Activated CD4-positive, alpha-beta T cell treated with anti-CD3 and anti-CD28 coated beads for 24 hours (primary cell): ENCODE measurements at places on chromosomes 7 and 10.

- DNase-seq = no peak
Measured at GRCh38 chr10:46542567-46543465, 13.6 kb downstream of the GPRIN2 start.

GRCh38 chr7:120806669-120807068, 51.3 kb downstream of the TSPAN12 start:
- DNase-seq = no peak

GRCh38 chr10:132099389-132100090, 33.8 kb downstream of the JAKMIP3 start:
- DNase-seq = no peak

DNA sequence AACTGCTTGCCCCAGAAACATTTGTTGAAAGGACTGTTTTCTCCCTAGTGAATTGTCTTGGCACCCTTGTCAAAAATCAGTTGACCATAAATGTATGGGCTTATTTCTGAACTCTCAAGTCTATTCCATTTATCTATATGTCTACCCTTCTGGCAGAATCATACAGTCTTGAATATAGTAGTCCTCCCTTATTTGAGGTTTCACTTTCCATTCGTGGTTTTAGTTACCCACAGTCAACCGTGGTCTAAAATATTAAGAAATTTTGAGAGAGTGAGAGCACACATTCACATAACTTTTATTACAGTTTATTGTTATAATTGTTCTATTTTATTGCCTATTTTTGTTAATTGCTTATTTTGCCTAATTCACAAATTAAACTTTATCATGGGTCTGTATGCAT, 17.4 kb upstream of the CEP41 start:
- DNase-seq = no peak

GRCh38 chr10:101625821-101626412, 37.8 kb downstream of the DPCD start:
- no peak for DNase-seq

DNA sequence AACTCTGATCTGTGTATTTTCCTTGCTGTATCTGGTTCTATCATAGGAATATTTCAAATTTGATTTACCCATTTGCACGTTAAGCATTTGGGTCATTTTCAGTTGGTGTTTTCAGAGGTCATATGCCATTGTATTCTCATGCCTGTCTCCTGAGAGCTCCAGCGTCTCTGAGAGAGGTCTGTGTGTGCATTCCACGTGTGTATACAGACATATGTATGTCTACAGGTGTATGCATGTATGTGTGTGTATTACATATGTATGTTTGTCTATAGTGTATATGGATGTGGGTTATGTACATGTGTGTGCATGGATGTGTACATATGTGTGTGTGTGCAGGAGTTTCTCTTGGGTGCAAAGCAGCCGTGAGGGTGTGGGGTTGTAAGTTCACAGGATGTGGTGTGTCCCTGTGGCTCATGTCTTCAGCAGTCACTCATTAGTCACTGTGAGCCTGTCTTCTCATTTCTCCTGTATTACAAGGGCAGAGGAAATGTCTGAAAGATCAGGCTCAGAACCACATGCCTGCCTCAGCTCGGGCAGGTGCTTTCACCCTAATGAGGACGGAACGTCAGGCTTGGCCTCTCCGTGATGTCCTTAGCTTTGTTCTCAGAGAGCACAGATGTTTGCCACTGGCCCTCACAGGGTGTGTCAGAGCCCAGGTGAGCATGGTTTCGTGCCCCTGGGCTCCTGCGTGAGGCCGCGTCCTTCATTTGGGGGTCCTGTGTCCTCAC, 101.6 kb downstream of the NKX6-2 start:
- DNase-seq = peak; percentile 17

- DNase-seq = no peak
Measured at GRCh38 chr10:73253225-73253555, 746 bp upstream of the MRPS16 start.

GRCh38 chr10:34954142-34954541, 136.0 kb downstream of the CUL2 start:
- DNase-seq = no peak

GRCh38 chr7:150420987-150421674, 29.3 kb upstream of the GIMAP8 start:
- peak; percentile 84 for DNase-seq

- DNase-seq = no peak
Measured at GRCh38 chr10:1643908-1644179, 93.5 kb downstream of the ADARB2 start.

DNA sequence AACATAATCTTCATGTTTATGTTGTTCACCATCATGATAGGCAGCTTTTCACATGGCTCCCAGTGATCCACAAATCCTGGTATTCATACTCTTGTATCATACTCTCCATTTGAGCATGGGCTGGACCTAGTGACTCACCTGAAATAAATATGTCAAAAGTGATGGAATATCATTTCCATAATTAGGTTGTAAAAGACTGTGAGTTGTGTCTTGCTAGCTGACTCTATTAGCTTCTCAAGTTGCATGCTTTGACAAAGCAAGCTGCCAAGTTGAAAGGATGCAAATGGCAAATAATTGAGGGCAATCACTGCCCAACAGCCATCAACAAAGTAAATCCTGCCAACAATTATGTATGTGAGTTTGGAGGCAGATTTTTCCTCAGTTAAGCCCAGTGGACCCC, 300.4 kb downstream of the AHR start:
- no peak for DNase-seq

DNA sequence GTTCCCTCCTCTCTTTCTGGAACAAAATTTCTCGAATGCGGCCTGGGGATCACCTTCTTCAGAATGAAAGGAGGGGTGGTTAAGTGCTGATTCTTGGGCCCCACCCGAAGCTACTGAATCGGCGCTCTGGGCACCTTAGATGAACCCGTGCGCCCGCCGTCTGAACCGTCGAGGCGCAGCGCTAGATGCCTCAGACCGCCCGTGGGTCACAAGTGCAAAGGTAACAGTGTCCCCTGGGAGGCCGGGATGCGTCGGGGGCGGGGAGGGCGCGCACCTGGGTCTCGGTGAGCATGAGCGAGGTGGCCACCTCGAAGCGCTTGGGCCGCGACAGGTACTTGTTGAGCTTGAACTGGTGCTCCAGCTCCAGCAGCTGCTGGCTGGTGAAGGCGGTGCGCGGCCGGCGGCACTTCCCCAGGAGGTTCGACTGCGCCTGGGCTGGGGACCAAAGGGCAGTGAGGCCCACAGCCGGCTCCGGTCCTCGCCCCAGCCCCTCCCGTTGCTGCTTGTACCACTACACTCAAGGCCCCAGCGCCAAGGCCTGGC, 4.2 kb downstream of the MNX1 start:
- no peak for DNase-seq

DNA sequence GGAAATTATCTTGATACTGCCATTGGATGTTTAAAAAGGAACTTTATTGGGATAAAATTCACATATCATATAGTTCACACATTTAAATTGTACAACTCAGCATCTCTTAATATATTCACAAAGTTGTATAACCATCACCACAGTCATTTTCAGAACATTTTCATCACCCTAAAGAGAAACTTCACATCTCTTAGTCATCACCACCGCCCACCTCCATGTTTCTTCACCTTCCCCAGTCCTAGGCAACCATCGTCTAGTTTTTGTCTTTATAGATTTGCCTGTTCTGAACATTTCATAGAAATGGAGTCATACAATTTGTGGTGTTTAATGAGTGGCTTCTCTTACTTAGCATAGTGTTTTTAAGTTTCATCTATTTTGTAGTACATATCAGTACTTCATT, 96.6 kb downstream of the ANKRD30A start:
- no peak for DNase-seq

- no peak for DNase-seq
Measured at GRCh38 chr7:108118959-108119358, 11.2 kb downstream of the LAMB4 start.

DNA sequence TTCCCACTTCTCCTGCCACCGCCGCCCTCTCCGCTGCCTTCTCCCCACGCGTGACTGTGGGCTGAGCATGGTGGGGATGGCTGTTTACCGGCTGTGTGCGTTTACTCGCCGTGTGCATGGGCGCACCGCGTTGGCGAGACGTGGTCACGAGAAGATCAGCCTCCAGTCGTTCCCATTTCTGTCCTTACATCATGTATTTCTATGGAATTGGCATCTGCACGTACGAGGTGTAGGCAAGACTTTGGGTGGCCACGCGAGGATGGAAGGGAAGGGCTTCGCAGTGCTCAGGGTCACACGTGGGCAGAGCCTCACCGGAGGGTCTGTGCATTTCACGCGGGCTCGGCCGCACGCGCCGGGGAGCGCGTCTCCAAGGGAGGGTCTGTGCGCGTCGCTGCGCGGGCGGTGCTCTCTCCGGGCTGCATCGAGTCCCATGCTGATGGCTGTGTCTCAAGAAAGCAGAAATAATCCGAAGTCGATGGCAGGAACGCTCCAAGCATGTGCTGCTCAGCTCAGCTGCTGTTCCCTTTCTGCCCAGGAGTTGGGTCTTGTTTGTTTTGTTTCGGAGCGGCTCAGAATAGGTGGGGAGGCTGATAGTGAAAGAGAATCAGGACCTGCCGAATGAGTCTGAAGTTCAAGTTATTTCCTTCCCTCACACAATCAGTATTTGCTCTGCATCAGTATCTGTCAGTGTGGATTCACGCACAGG, 973 bp downstream of the CAMK1D start:
- peak; percentile 29 for DNase-seq

- no peak for DNase-seq
Measured at GRCh38 chr7:40824461-40824860, 689.7 kb downstream of the SUGCT start.

DNA sequence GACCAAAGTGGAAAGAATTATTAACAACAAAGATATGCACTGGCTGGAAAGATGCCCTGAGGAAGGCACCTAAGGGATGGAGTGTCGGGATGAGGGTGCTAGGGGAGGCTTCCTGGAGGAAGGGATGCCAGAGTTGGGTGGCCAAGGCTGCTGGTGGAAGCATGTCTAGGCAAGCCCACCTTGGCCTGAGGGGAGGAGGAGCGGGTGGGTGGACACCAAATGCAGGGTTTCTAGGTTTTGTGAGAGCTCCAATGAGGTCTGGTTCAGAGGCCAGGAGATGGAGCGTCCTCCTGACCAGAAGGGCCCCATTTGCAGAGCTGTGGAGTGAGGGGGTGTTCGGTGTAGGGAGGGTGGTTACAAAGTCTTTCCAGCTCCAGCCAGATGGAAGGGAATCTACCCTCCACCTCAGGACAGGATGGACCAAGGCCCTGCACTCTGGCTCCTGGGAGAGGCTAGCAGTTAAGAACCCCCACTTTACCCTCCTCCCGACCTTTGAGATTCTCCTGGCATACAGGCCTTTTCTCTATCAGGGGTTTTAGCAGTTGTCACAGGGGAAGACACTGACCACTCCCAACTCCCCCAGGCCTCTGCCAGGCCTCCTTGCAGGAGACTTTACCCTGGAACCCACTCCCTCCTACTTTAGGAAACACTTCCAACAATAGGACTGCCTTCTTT, 3.0 kb upstream of the DDIT4 start:
- DNase-seq = no peak

- no peak for DNase-seq
Measured at GRCh38 chr7:115475206-115475605, 553.3 kb downstream of the MDFIC start.

DNA sequence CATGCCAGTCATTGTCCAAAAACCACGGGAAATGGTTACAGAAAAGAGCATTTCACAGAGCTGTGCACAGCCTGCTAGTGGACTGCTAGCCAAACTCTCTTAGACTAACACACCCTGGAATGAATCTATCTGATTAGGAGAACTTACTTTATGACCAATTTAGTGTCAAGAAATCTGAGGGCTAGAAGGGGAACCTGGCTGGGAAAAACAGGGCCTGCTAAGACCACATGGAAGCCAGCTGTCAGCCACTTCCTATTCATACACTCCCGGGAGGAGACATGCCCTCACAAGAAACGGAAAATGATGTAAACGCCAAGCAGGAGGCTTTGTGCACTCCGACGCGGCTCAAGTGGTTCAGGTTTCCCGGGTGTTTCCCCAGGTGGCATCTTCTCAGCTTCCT, 54.8 kb downstream of the MPP7 start:
- no peak for DNase-seq

GRCh38 chr7:27640884-27641574, 21.7 kb downstream of the HIBADH start:
- no peak for DNase-seq

- no peak for DNase-seq
Measured at GRCh38 chr10:118729641-118730258, 25.0 kb downstream of the CACUL1 start.

DNA sequence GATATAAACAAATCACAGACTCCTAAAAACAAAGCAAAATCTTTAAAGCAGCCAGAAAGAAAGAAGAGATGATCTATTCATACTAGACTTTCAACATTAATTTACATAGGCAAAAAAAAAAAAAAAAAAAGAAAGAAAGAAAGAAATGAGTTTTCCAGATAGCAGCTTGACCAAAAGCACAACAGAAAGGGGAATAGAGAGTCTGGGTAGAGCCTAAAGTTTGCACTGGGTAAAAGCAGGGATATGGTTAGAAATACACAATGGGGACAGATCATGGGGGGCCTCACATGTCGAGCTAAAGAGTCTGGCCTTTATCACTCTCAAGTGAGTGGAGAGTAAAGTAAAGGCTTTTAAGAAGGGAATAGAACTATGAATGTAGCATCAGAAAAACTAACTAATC, 169.8 kb downstream of the SGMS1 start:
- no peak for DNase-seq

- DNase-seq = no peak
Measured at GRCh38 chr7:157211690-157212089, 73.0 kb downstream of the UBE3C start.

DNA sequence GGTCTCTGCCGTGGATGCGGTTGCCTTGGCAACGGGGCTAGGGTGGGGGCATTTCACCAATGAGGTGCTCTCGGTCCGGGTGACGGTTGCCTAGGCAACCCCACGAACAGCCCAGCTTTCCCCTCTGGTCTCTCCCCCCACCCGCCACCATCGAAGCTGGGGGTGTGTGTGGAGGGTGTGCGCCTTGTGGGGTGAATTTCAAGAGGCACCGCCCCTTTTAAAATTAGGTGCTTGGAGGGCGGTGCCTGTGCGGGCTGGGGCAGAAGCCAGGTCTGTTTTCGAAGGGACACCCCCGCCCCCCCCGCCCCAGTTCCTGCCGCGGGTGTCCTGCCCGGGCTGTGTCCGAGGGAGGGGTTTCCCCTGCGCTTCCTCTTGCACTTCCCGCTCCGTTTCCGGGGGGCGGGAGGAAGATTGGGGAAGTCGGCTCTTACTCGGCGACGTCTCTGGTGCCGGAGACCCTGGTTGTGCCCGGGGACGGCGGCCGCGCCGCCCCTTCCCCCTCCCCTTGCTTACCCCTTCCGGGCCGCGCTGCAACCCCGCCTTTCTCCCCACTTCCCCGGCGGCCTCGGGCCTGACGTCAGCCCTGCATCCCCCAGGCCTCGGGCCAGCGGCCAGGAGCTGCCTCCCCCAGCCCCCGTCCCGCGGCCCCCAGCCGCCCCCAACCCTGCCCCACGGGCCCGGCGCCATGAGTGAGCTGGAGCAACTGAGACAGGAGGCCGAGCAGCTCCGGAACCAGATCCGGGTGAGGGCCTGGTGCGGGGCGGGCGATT, 2.2 kb downstream of the GNB2 start:
- peak; percentile 57 for DNase-seq

GRCh38 chr7:123797673-123798531, 47.1 kb upstream of the HYAL4 start:
- no peak for DNase-seq

- no peak for DNase-seq
Measured at GRCh38 chr7:103795787-103796186, 193.7 kb downstream of the RELN start.
